ENCODE measurements at places on chromosomes 5 and 9.
A peak's percentile ranks its signal among the peaks of the same experiment; 100 is the strongest.

GRCh38 chr5:139688751-139689372 lies 40.7 kb downstream of the CXXC5 start:
- peak; percentile 39 for DNase-seq

GRCh38 chr5:101977729-101978345 lies 318.2 kb downstream of the SLCO4C1 start:
- peak; percentile 80 for DNase-seq

GRCh38 chr9:116717150-116717549 lies 30.0 kb downstream of the TRIM32 start:
- DNase-seq, result peak; percentile 70

DNA sequence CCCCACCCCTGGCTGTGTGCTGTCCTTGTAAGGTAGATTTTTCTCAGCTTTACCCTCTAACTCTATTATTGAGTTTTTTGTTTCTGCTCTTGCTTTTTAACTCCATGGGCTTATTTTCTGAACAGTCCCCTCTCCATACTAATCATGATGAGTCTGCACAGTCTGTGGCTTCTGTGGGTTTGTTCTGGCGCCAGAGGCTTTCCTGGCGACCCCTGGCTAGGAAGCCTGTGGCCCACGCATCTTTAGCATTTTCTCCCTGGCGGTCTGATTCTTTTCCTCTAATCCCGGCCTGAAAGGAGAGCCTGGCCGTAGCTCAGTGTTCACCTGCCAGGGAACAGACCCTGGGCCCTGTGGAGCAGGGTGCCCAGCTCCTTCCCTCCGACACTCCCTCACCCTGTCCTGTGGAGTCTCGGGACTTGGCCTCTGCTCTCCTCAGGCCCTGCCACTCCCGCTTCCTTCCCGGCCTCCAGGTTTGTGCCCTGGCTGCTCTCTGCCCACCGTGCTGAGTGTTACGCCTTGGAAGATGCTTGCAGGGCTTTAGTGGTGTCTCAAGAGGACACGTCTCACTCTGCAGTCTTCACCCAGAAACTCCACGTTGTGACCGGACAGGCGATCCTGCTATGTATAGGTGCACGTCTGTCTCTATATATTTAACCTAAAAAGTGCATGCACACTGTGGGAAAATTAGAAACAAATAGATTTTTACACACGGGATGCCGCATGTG lies 31.7 kb upstream of the LRRC14B start:
- DNase-seq, result peak; percentile 9

- no peak for DNase-seq
Measured at GRCh38 chr9:112608851-112609250, 109.1 kb downstream of the INIP start.

- no peak for DNase-seq
Measured at GRCh38 chr5:145775411-145775810, 59.7 kb downstream of the PRELID2 start.
